ENCODE measurements at places on chromosomes 5 and 9.

- DNase-seq: no peak
These were observed 97.3 kb downstream of the USP20 start for GRCh38 chr9:129932303-129933151.

DNA sequence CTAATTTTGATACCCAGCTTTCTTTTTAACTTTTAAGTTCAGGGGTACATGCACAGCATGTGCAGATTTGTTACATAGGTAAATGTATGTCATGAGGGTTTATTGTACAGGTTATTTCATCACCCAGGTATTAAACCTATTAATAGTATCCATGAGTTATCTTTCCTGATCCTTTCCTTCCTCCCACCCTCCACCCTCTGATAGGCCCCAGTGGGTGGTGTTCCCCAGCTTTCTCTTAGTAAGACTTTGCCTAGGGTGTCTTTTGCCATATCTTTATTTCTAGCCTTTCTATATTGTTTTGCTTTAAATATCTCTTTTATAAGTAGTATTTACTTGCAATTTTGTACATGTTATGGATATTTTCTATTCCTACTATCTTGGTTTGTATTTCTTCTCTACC lies 243.7 kb downstream of the SGCD start:
- no peak for DNase-seq

GRCh38 chr5:675871-676698 lies 17.1 kb downstream of the TPPP start:
- no peak for DNase-seq

GRCh38 chr5:89573345-89573744 lies 690.4 kb upstream of the MEF2C start:
- no peak for DNase-seq

GRCh38 chr5:24854350-24854749 lies 209.6 kb upstream of the CDH10 start:
- no peak for DNase-seq

GRCh38 chr5:32076699-32077695 lies 97.1 kb downstream of the GOLPH3 start:
- DNase-seq: peak; percentile 52

DNA sequence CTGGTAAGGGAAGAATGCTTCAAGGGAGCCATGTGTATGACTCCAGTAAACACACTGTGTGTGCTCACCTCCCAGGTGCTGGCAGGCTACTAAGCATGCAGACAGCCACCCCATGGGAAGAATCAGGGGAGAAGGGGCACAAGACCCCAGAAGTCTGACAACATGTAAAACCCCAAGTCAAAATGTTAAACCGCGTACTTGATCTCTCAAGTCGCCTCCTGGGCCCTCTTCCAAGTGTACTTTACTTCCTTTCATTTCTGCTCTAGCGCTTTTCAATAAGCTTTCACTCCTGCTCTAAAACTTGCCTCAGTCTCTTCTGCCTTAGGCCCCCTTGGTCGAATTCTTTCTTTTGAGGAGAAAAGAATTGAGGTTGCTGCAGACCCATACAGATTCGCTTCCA lies 31.3 kb downstream of the DAPK1 start:
- DNase-seq: no peak

DNA sequence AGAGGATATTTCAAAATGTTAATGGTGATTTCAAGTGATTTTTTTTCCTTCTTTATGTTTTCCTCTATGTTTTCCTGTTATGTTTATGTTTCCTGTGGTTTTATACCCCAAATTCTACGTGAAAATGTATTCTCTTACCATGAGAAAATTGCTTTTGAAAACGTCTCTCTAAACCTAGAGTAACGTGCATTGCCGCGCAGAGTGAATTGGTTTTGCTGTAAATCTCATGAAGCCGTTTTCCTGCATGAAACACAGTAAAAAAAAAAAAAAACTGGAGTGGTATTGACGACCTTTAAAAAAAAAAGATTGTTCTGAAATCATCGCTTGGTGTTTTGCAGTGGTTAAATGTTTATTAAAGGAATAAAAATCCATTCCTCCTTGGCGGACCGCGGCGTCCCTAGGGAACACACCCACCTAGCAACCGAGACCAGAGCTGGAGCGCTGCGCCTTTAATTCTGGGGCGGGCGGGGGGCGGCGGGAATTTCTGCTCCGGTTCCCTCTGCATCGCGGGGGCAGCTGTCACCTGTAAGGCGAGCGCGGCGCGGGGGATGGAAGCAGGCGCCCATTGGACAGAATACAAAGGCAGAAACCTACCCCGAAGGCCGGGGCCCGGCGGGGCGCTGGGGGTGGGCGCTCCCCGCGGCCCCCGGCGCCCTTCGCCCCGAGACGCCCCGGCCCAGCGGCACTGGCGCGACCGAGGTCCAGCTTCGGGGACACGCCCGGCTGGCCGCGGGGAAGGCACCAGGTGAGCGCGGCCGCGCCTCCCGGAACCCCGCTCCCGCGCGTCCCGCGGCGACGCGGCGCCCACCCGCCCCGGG lies at the start of gene SOWAHA:
TSS of gene SOWAHA (plus strand) at position 522 of the 818 bp plus-strand sequence. CDS start 320 bp downstream, outside the sequence.
- DNase-seq: no peak

DNA sequence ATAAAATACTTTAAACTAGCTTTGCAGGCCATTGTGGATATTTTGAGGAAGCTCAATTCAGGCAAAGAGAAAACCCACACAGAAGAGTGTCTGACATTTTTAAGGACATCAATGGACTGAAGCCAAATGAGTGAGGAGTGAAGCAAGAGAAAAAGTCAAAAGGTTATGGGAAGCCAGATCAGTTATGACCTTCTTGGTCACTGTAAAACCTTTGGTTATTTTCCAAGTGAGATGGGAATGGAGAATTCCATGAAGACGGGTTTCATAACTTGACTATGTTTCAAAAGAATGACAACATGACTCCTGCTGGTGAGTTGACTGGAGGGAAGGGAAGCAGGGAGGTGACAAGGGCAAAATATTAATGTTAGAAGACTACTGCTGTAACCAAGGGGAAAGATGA lies 585.2 kb downstream of the EFNA5 start:
- no peak for DNase-seq

DNA sequence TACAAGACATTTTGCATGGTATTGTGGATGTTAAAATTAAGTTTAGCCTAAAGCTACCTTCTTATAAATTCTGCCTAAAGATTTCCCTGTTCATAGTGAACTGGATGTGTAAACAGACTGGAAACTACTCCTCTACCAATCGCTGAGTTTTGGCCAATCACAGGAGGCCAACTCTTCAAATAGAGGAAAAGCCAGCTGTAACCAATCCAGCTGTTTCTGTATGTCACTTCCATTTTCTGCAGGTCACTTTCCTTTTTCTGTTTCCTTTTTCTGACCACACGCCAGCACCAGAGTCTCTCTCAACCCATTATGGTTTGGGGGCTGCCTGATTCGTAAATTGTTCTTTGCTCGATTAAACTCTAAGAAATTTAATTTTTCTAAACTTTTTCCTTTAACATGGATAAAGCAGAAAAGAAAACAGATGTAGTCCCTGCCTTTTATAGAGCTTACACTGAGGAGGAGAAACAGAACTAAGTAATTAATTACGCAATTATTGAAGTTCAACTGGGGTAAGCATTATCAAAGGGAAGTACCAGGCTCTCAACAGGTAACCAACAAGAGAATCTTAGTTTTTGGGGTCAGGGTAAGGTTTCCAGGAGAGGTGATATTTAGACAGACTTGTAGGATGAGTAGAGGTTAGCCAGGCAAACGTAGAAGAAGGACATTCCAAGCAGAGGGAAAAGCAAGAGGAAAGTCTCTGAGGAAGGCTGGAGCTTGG lies 27.7 kb downstream of the RANBP3L start:
- DNase-seq: peak; percentile 89

DNA sequence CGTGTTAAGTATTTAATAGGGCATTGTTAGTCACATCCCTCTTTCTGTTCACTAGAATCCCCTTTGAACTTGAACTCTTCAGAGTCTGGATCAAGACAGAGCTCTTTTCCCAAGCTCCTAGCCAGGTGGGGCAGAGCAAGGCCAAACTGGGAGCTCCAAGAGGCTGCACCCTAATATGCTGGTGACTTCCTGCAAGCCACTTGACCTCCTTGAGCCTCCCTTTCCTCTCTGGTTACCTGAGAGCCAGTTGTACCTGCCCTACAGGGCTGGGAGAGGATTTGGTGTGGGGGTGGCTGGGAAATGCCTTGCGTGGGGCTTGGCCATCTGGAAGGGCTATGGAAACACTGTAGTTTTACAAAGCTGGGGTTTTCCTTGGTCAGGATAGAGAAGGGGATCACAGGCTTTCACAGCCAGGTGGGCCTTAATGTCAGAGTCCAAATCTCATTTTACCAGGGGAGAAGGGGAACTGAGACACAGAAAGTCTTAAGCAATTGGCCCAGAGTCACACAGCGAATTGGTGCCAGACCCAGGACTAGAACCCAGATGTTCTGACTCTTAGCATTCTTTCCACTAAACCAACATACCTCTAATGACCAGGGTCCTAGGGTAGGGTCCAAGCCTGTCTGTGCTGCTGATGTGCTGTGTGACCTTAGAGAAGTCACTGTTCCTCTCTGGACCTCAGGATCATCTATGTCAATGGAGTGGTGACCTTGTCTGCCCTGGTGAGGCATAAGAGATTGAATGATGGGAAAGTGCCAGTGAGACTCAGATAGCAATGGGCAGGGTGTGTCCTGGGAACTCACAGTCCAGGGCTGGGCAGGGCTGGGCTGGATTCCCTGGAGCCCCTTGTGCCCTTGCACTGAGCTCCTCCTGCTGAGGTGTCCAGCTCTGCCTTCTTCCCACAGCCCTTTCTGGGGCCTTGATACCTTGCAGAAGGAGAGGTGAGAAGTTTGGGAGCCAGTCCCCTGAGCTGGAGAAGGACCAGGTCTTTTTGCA lies 35.8 kb downstream of the GSN start:
- no peak for DNase-seq

DNA sequence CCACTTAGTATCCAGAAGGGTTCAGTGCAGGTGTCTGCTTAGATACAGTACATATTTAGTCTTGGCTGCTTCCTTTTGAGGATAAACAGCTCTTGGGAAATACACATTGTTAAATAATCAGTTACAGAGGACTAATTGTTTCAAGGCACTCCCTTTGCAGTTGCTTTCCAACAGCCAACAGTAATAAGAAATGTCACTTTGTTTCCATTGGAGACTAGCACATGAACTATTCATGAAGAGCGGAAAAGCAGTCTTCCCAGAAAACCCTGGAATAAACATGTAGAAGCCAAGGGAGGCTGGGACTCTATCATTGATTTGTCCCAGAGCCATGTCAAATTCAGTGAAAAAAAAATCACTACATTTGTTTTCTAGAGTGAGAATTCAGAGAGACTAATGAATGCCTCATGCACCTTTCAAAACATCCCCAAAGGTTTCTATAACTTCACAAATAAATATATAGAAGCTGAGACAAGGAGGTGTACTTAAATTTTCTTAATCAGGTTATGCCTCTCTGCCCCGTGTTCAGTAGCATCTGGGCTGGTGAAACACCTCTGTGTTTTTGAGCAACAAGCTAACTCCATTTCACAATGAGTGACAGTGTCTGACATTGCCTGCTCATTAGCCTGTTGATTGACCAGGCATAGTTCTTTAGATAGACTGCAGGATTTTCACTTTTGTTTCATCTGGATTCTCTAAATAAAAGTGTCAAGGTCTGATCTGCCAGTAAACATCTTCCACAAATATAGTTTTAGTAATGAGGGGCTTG lies 271.5 kb downstream of the ARRDC3 start:
- DNase-seq: no peak

DNA sequence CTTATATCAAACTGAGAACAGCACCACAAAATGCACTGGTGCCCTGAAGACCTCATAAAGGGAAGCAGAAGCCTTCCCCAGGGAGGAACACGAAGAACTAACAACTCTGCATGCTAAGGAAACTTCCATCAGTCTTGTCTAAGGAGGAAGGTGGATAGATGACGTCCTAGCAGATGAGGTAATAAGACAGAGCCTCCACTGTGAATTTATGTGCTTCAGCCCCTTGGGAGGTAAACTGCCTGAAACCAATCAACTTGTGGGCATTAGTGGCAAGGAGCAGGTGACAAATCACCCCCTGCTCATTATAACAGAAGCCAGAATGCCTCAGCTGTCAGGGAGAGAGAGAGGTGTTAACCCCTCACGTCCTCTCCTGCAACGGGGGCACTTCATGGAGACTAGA lies 48.9 kb upstream of the SPIN1 start:
- no peak for DNase-seq

DNA sequence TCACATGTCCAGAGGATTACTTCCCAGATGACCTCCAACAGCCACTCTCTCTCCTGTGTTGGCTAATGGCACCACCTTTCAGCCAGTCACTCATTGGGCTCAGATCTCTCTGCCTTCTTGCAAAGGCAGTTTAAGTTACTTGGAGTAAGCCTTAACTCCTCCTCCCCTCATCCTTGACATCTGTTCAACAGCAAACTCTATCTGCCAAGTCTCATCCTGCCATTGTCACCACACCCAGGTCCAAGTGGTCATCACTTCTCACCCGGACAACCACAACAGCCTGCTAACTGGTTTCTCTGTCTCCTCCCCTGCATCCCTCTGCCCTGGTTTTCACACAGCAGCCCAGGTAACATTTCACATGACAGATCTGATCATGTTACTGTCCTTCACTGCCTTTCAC lies 58.5 kb downstream of the DCP2 start:
- DNase-seq: peak; percentile 47

DNA sequence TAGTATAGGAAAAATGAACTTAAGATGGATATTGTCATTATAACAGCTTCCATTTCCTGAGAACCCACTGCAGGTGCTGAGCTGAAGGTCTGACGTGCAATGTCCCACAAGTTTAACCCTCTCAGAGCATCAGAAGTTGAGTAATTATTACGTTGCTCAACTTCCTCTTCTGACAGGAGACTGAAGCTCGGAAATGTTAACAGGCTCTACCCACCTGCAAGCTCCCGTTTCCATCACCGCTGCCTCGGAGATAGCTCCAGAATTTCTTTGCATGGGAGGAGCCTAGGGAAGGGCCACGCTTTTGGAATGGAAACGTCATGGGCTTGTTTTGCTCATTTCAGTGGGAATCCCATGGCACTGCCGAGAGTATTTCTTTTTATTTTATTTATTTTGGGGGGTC lies 1.0 kb upstream of the NTMT1 start:
- DNase-seq: no peak

DNA sequence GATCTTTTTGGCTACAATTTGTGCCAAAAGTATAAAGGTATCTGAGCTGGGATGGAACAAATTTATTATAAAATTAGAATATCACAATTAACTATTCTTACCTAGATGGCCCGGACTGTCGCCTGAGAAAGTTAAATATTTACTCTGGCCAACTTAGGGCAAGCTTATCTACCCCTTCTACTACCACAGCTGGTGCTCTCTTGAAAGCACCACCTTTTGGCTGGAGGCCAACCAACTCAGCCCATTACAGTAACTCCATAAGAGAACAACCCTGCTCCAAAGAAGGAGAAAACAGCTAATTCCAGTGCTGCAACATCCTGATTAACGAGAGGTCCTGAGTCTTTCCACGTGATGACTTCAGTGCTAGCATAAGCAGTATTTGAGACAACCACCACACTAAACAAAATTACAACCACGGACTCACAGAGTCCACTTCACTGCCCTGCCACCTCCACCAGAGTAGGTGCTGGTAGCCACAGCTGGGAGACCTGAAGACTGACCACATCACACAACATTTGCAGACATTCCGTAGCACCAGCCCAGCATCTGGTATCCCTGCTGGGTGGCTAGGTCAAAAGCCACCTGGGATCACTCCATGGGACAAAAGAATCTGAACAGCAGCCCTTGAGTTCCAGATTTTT lies 43.2 kb downstream of the RGMB start:
- DNase-seq: no peak
